ENCODE measurements at places on chromosomes 11 and 22. TPM values are rescaled to one million over a fixed set of nuclear protein-coding genes. Genes with fewer than 3 reads are reported as not detected.

LGR4 gene
- total RNA-seq = 9.4 TPM

NFAM1 gene
- 1.1 TPM for total RNA-seq

KRTAP5-9 gene
- total RNA-seq = not detected

DERL3 gene
- not detected for total RNA-seq

TRIM3 gene
- 21.4 TPM for total RNA-seq

TPP1 gene
- total RNA-seq = 74.9 TPM

HTR3A gene
- total RNA-seq = not detected

OR52L1 gene
- total RNA-seq = not detected

RAB30 gene
- total RNA-seq = 29.3 TPM

SAA1 gene
- total RNA-seq = not detected

PHF21A gene
- total RNA-seq = 25.1 TPM

OR8H1 gene
- not detected for total RNA-seq

SUSD2 gene
- total RNA-seq = 2.3 TPM

NRXN2 gene
- total RNA-seq = 48.4 TPM

DNA sequence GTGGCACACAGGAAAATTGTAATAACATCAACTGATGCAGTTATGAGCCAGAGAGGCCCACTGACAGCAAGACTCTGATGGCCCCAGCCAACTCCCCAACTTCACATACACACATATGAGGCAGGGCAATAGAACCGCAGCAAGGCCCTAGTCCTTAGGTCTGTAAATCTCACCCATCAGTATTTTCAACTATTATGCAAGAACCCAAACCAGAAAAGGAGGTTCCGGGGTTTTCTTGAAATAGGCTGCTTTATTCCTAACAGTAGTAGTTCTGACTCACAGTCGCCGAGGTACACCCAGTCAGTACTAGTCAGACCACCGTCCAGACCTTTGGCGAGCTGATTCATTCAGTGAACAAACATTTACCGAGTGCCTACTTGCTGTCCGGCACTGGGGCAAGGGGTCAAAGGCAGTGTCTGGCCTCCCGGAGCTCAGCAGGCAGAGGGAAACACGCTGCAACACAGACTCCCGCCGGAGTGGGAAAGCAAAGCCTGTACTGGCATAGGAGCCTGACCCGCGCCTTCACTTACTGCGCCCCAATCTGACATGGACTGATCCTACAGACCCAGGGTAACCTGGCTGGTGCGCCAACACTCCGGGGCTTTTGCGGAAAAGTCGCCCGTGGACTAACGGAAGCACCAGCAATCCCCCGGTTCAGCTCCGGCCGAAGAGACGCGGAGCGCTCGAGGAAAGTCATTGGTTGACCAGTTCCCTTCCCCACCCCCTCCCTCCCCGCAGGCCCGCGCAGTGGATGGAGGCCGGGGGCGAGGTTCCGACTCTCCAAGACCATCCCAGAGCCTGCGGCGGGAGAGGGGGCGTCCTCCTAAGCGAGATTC, 1.3 kb downstream of the PLEKHA7 start:
- no peak for DNase-seq

- DNase-seq = no peak
Measured at GRCh38 chr22:43133401-43133800, 9.8 kb downstream of the MCAT start.

- DNase-seq = no peak
Measured at GRCh38 chr22:38041760-38042487, 15.3 kb upstream of the PICK1 start.

DNA sequence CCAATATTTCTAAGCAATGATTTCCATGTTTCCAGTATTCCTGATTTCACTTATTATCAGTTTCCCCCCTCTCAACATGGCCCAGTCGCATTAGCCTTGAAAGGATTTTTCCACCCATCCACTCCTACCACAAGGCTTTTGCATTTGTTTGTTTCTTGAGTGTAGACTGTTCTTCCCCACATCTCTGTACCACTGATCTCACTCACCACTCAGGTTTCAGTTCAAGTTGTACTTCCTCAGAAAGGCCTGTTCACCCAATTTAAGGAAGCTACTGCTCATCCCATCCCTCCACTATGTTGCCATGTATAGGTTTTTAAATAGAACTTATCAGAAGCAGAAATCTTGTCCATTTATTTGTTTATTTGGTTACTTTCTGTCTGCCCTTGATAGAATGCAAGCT, 472.3 kb downstream of the FAM181B start:
- no peak for DNase-seq

DNA sequence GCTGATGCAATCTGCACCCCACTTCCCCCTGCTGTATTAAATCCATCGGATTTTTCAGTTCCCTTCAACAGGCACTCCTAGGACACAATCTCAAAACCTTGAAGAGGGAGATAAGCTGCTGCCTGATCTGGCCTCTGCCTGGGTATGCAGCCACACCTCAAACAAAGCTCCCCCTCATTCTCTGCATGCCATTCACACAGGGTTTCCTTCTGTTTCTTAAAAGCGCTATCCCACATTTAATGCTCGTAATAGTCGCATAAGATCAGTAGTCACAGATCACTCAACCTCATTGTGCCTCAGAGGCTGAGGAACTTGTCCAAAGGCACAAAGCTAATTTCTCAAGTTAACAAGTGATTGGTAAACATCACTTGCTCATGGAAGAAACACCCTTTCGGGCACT, 34.0 kb downstream of the UQCR10 start:
- no peak for DNase-seq

DNA sequence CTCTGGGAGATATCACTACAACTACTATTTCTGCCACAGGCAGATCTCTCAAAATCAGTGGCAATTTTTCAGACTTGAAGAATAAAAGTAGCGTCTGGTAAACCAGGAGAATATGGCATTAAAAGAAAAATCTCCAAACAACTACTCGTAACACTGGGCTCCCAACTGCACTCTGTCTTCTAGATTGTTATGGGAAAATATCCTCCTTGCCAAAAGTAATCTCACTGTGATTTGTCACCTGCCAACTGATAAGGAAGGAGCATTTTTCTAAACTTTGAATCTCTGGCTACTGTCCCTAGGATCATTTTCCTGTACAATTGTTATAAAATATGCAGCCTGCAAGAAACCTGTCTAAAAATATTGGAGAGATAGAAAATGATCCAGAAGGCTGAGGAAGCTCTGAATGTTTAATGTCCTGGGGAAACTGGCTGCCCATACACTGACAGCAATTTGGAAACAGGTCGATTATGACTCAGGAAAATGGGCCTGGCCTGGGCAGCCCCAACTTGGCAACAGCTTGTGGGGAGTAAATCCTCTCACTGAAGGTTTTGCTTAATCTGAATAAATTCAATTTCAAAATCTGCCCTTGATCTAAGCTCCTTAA, 90.5 kb upstream of the DBX1 start:
- peak; percentile 39 for DNase-seq

GRCh38 chr11:118260353-118260752, 3.7 kb downstream of the MPZL2 start:
- no peak for DNase-seq

- DNase-seq = peak; percentile 81
Measured at GRCh38 chr11:12680246-12680939, 6.2 kb downstream of the TEAD1 start.

GRCh38 chr11:111528557-111528956, 12.0 kb upstream of the LAYN start:
- no peak for DNase-seq

GRCh38 chr11:60942219-60942618, 9.8 kb downstream of the SLC15A3 start:
- no peak for DNase-seq

- DNase-seq = no peak
Measured at GRCh38 chr11:103929170-103929903, 107.1 kb upstream of the DDI1 start.

GRCh38 chr11:121570453-121570852, 117.7 kb upstream of the SORL1-AS1 start:
- DNase-seq = no peak

GRCh38 chr22:40436505-40437431, 66.4 kb downstream of the SGSM3 start:
- DNase-seq = peak; percentile 46

- no peak for DNase-seq
Measured at GRCh38 chr11:126186708-126187529, 24.5 kb downstream of the RPUSD4 start.

- DNase-seq = no peak
Measured at GRCh38 chr11:72228844-72229231, 4.3 kb downstream of the INPPL1 start.
